Stimulated activated CD8-positive, alpha-beta memory T cell treated with anti-CD3 and anti-CD28 coated beads, Interleukin-7, amount 100 ng/mL, for 1 hour (primary cell): ENCODE measurements at places on chromosomes 7 and 10.

DNA sequence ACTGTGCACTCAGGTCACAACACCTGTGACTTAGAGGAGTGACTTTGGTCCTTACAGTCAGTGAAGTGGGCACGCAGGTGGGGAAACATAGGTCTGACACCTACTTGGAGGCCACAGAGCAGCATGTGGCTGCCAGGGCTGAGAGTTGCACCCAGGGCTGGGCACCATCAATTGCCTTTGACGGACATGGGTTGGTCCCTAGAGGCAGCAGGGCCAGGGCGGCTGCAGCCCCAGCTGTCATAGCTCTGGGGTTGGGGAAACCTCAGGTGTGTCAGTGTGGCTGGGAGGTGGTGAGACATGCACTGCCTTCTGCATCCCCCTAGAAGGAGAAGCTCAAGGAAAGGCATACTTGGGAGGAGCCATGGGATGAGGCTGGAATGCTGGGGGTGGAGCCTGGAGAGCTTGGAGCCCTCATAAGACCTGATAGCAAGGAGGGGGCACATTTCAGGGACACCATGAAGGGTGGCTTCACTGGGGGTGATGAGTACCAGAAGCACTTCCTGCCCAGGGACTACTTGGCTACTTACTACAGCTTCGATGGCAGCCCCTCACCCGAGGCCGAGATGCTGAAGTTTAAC lies at the start of gene INMT:
TSS of gene INMT (plus strand) at position 440 of the 578 bp plus-strand sequence. CDS start at position 456, 16 bp downstream.
- DNase-seq: no peak

DNA sequence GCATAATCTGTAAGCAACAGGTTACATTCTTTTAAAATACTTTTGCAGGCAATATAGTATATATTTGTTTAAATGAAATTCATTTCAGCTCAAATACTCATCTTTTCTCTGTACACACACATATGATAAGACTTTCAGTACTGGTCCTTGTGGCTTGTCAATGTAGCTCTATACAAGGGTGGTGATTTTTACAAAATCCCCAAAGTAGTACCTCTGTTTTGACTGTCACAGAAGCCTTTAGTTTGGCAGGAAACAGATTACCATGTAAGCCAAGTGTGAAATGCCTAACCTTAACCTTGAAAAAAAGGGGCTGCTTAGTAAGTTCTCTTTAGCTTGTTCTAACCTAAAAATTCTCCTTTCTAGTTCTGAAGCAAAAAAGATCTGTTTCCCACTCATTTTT lies 87.9 kb downstream of the KCND2 start:
- no peak for DNase-seq

GRCh38 chr7:41481353-41481752 lies 221.5 kb downstream of the INHBA start:
- DNase-seq: no peak

DNA sequence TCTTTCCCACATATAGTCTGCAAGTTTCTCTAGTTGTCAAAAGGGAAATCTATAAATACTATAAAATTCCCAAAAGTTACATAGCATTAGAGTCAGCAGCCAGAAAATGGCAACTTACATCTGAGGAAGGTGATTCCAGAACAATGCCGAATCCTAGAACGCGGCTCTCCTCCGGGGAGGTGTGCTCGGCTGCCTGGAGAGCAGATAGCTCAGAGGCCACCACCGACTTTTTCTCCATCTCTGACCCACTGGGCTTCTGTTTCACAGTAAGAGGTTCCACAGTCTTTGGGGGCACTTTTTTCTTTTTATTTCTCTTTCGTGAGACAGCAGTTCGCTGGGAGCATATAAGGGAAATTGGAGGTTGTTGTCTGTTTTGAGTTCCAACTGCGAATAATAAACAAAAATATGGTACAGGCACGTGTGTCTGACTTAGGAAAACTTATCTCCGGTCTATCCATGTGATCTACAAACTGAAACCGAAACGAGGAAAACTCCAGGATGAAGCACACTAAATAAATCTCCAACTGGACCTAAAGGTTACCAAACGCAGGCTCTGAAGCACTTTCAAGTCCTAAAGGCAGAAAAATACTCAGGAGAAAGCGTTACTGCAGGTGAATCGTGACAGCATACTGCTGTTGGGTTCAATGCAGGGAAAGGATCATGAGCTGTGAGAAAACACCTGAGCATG lies 36.2 kb downstream of the BEND7 start:
- no peak for DNase-seq

DNA sequence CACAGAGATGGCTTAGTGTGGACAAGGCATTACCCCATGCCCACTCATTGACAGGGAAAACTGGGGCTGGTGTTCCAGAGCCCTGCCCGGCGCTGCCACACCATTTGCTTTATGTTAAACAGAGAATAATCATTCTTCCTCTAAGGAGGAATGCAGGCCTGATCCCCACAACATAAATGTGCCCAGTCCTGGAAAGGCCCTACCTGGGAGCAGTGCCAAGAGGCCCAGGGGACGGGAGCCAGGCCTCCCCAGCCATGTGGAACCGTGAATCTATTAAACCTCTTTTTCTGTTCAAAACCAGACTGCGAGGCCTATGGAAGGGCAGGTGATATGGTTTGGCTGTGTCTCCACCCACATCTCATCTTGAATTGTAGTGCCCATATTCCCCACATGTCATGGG lies 264.1 kb downstream of the GRID1 start:
- no peak for DNase-seq

GRCh38 chr10:132870426-132870825 lies 71.9 kb downstream of the CFAP46 start:
- no peak for DNase-seq

GRCh38 chr10:35341521-35341920 lies 5.2 kb downstream of the CCNY start:
- DNase-seq: no peak

DNA sequence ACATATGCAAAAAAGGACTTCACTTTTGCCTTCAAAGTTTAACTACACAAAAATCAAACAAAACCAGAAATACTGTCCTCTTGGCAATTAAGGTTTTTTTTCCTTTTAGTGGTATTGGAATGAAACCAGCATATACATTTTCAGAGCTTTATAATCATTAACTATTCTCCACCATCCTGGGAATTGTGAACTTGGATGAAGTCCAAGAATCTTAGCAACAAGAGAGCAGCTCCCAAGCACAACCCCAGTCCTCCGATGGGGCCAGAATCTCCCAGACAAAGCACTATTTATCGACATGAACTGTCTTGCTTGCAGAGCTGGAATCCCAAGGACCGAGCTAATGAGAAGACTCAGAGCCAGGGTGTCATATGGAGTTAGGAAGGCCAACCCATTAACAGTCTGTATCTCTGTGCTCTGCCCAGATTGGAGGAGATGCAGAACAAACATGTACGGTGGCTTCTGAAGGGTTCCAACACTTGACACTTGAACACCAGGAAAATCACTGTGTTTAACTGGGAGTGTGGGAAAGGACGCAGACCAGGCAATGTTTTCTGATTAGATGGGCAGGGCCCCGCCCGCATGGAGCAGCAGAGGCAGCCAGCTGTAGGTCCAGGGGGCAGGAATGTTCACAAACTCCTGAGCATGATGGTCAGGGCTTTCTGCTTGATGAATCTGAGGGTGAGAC lies 35.5 kb downstream of the PPP1R3C start:
- DNase-seq: no peak

GRCh38 chr10:126838316-126838715 lies 66.9 kb upstream of the DOCK1 start:
- DNase-seq: no peak

GRCh38 chr10:78559661-78560340 lies 509.0 kb upstream of the ZMIZ1 start:
- DNase-seq: no peak

- no peak for DNase-seq
Observed at GRCh38 chr7:119413314-119413805, 859.6 kb upstream of the KCND2 start.

DNA sequence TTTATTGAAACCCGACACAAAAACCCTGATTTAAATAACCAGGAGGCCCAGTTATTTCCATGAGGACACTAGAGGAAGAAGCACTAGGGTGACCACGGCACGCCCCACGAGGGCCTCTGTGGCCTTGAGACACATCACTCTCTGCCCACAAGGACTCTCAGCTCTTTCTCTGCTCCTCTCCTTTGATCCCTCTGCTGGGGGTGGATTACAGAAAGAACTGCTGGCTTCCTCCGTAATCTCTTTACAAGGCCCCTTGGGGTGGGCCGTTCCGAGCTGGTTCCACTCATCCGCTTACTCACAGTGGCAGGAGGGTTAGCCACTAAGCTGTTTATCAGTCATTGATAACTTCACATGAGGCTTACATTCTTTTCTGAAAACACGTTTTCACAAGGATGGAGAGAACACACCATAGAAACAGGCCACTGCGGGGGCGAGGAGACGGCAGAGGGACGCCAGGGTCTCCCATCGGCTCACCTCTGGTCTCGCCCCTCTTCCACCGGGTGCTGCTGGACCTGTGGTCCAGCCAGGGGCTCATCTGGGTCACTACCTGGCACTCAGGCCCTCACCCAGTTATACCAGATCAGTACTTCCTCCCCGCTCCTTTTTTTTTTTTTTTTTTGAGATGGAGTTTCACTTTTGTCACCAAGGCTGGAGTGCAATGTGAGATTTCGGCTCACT lies 17.6 kb upstream of the PFKFB3 start:
- no peak for DNase-seq

DNA sequence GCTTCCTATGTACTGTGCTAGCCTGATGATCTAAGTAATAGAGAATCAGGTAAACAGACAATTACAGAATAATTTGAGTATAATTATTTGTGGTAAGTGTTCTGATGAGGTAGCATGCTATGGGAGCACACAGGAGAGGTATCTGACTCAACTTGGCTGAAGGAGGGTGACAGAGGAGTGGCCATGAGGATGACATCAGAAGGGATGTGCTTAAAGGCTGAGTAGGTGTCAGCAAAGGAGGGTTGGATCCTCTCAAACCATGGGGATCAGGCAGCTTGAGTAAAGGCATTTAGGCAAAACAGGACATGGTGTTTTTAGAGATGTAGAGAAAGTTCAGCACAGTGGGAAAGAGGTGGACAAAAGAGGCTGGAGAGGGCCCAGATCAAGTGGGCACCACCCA lies 29.0 kb downstream of the KLHDC10 start:
- DNase-seq: no peak

GRCh38 chr7:12620371-12620770 lies 49.9 kb downstream of the SCIN start:
- DNase-seq: no peak

DNA sequence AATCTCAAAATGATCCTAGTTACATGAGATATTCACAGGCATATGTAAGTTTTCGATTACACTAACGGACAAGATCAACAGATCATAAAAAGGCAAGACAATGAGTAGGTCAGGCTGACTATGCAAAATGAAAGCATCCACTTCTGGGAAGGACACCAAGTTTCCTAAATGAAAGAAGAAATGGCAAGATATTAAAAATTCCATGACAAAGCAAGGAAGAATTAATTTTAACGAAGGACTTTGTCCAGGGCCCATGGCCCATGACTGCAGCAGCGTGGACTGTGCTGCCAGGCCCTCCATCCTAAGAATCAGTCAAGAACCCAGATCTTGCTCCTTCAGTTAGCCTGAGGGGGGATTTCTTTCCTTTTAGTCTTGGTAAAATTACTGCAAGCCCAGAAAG lies 182.4 kb upstream of the FRMD4A start:
- no peak for DNase-seq

GRCh38 chr10:18313140-18313530 lies 172.9 kb downstream of the CACNB2 start:
- DNase-seq: no peak

DNA sequence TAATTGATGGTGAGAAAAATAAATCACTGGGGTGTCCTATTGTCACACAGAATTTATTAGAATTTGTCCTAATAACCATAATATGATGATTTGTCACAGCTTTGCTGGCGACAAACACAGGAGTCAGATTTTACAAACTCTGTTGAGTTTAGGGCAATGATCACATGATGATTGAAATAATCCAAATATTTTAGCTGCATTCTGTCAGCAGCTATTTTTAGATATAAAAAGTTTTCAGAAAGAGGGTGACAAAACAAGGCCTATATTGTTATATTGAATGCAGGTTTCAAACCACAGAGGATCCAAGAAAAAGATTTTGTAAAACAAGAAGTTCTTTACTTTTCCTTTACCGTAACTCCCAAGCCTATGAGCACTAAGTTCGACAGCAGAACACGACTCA lies 178.8 kb downstream of the ADAM12 start:
- DNase-seq: no peak

DNA sequence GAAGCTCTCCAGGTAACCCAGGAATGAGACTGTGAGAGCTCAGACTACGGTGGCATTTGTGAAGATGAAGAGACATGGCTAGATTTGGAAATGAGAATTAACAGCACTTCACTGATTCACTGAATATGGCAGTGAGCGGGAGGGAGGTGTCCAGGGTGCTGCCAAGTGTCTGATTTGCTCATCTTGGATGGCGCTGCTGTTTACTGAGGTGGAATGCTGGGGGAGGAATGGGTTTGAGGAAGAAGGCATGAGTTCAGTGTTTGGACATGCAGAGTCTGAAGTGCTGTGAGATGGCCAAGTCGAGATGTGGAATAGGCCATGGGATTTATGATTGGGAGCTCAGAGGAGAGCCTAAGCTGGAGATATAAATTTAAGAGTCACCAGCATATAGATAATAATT lies 437.1 kb upstream of the NPVF start:
- DNase-seq: no peak

DNA sequence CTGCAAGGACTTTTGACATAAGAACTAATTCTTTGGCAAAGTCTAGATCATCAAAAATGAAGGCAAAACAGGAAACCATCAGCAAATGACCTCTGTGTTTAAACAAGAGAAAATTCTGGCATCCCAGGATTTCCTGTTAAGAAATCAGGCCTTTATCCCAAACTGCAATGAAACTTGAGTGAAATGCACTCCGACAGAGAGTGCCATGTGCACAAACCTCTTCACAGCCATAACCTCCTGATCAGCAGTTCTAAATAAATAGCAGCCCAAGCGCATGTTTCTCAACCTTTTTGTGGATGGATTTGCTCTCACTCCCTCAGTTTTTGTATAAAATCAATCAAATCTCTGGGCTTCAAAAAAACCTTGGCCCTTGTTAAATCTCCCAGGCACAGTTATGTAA lies 107.7 kb upstream of the EEPD1 start:
- DNase-seq: no peak

DNA sequence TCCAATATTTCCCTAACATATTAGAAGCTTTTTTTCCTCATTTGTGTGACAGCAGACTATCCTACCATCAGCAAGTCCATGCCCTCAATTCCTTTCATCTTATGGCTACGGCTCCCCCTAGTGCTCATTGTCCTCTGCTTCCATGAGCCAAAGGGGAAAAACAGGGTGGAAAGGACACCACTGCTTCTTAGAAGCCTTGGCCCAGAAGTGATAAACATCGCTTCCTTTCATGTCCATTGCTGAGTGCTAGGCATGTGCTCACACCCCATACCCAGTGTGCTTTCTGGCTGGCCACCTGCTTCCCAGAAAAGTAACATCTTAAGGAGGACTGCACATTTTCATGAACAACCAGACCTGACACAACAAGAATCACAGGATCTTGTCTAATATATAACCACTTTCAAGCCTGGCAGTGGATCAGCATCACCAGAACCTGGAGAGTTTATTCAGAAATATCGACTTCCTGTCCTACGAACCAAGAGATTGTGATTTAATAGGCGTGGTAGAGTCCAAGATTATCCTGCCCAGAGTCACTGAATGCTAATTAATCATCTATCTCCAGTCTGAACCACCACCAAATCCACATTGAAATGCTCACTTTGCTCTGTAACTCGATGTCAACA lies 650.5 kb upstream of the SORCS1 start:
- no peak for DNase-seq
